Thoracic aorta (tissue), 2 donors: ENCODE measurements at places on chromosomes 2 and 18.

- DNase-seq = no peak
These were observed 200.1 kb downstream of the MGAT5 start for GRCh38 chr2:134453973-134454372.

DNA sequence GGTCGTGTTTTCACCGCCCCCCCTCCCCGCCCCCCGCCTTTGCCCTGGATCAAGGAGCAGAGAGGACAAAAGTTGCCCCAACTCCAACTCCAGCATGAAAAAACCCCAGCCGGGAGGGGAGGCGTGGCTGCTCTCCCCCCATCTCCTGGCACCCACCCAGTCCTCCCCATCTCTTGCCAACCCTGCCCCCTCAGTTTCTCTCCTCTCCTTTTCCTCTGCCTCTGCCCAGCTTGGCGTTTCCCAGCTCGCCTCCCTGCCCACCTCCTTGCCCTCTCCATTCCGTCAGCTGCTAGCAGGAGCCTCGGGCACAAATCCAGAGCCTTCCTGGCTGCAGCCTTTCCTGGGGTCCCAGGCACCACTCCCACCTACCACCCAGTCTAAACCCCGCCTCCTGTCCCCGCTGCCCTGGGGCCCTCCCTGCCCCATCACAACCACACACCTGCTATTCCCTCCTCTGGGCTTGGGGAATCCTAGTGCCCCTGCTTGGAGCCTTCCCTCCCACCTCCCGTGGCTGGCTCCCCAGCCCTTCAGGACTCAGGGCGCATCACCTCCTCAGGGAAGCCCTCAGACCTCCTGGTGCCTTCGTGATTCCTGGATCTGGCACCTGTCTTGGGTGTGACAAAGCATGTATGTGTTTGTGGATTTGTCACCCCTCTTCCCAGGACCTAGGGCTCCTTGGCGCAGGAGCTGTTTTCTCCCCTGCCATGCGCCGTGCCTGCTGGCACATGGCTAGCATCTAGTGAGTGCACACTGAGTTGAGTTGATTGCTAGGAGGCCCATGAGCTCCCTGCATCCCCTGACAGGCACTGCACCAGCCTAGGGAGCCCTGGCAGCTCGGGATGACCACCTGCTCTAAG lies 209.1 kb downstream of the TFCP2L1 start:
- no peak for DNase-seq

DNA sequence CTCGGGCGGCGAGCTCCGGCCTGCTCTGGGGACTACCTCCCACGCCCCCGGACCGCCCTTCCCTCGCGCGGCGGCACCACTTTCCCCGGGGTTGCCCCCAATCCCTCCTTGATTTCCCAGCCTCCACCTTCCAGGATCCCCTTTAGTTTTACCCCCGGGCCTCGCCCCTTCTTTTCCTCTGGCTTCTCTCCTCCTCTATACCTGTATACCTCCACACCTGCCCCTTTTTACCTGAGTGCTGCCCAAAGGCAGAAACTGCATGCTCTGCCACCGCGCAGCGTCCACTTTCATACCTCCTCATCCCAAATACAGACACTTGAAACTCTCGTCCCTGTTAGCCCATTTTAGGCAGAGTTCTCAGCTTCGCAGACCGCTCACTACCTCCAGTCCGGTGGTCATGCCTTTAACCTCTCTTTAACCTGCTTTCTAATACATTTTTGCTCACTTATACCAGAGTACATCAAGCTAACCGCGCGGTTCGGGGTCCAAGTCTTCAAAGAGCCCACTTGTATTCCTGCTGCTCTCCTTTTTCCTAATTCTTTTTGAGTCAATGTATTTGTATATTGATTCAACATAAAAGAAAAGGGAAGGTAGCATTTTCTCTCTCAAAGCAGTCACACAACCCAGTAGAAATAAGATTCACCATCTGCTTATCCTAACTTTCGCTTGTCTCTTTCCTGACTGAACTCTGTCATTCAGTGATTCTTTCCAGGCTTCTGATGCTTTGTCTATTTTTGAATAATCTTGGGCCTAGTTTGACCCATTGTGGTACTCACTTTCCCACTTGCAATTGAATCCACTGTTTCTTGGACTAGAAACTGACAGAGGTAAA lies 901 bp downstream of the SPOPL start:
- DNase-seq = no peak

DNA sequence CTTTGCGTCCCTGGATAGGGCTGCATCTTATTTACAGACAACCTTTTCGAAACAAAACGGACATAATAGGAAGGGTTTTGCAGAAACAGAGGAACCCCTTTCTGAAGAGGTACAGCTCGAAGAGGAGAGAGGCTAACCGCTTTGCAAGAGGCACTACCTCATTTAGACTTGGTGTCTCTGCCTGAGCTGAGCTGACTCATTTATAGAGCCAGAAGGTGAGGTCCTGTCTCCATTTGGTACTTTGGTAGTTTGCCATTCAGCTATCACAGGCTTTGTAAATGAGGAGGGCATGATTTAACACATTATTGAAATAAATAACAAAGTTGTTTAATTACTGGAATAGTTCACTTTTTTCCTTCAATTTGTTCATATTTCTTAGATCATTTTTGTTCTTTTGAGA lies 2.2 kb upstream of the NXPH2 start:
- no peak for DNase-seq

DNA sequence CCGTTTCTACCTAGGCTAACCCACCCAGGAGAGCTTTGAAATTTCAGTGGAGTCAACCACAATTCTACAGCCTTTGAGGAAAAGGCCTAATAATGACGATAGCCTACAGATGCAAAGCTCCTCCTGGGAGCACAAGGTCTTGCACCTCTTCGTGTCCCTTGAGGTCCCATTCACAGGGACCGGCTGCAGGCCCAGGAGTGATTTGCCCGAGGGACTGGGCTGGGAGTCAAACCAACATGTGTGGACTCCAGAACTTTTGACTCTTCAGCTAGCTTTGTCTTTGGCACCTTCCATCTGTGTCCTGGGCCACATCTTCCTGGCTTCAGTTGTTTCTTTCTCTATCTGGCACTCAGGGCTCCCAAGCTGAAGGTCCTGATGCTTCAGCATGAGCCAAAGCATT lies 76.5 kb downstream of the SMAD7 start:
- DNase-seq = no peak

DNA sequence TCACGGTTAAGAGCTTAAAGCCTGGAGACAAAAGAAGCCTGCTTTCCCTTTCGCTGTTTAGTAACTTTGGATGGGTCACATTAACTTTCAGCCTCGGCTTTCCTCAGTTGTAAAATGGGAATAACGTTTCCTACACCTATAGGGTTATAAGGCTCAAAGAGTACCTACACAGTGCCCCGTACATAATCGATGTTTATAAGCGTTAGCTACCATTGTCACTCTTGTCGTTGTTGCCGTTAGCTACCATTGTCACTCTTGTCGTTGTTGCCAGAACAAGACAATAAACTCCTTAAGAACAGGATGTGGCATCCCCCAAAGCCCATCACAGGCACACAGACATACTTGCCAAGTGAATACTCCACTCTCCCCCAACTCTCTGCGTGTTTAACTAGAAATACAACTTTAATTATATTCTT lies 901 bp upstream of the MFSD6 start:
- DNase-seq = no peak

GRCh38 chr18:73739098-73739497 lies 408.5 kb downstream of the FBXO15 start:
- DNase-seq = no peak

DNA sequence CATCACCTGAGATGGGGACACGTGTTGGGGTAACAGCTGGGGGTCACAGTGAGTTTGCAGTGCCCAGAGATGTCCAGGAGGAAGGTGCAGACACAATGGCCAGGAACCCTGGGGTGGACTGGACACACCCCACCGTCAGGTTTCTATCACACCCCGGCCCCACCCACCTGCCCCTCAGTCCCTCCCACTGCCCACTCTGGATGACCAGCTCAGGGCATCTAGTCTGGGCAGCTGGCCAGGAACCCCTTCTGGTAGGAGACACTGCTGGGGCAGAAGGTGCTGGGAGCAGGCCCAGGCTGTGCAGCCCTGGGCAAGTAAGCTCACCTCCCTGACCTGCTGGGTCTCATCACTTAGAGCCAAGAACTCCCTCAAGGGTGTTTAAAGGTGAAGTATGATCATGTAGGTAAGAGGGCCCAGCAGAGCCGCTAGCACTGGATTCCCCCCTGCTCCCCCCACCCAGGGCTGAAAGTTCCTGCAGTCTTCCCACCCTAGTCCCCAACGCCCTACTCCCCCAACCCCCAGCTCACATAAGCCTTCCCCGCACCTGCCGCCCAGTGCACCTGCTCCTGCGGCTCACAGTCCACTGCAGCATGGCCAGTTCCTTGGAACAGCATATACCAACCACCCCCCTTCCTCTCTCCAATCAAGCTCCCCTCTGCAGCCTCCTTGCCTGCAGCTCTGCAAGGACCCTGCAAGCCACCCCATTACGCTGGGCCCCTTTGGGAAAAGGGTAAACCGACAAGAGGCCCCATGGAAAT lies 17.3 kb downstream of the BIN1 start:
- no peak for DNase-seq

- DNase-seq = no peak
These were observed 32.2 kb downstream of the DGKD start for GRCh38 chr2:233386382-233387041.

DNA sequence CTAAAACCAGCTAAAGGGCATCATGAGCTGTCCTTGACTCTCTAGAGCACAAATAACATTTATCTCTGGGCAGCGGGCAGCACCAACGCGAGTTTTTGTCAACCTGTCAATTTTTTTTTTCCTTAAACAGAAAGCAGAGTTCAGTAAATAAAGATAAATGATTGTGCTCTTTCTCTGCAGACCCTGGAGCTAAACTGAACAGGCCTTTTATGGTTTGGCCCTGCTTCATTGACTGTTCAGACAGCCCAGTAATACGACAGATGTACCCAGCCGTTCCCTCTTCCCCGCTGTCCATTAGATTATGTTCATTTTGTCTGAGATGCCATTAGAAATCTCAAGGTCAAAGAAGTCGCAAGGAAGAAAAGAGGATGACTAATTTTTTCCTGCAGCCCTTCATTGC lies 280.5 kb upstream of the PIK3C3 start:
- DNase-seq = no peak

- no peak for DNase-seq
These were observed 40.8 kb upstream of the MAPRE2 start for GRCh38 chr18:35000457-35000856.

DNA sequence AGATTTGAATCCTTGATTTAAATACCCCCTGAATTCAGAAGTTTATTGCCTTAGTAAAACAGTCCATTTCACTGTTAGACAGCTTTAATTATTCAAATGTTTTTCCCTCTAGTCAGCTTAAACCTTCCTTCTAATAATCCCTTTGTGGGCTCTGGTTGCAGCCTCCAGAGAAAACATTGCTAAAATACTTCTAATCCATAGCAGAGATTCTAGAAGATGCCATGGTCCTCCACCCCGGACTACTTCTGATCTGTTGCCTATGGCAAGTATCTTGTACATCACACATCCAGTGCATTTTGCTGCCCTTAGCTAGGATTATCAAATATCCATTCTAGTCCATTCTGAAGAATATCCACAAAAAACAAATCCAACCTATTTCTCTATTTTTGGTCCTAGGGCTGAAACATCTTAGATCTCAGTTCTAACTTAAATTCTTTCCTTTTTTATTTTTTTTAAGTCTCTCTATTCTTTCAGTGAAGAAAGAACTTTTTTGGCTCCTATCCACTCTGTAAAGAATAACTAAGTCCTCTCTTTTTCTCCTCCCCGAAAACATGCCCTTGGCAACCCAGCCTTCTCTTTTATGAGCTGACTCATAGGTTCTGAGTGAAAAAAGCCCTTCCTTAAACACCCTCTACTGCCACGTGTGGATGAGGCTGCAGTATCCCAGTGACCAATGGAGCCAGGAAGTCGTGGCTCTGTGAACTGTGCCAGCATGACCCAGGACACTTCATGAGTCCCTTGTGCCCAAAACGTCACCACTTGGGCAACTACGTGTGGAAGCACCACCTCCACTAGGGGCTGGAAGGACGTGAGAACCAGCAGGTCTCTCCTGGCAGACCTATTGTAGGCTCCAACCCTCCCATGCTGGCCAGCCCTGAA lies 349.8 kb downstream of the TNS1 start:
- DNase-seq = peak; percentile 85

DNA sequence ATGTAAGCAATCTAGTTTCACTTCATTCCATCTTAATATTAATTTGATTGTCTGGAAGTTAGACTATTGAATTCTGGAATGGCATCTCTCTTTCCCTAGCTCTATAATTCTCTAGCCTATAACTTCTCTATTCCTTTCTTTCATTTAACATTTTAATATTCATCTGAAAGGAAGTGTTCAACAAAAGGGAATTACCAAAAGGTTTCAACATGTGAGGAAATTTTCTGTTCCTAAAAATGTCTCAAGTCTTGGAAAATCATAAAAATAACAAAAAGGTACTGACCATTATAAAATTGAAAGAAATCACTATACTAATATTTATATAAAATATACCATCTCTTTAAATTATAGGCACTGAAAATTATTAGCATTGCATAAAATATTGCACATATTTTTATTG lies 228.7 kb downstream of the TXNL1 start:
- no peak for DNase-seq

- DNase-seq = no peak
These were observed 4.7 kb downstream of the SCYGR5 start for GRCh38 chr2:227671170-227671905.

GRCh38 chr2:100292022-100292580 lies 30.2 kb downstream of the LONRF2 start:
- DNase-seq = no peak

GRCh38 chr18:56109757-56110156 lies 521.8 kb upstream of the TCF4 start:
- no peak for DNase-seq

DNA sequence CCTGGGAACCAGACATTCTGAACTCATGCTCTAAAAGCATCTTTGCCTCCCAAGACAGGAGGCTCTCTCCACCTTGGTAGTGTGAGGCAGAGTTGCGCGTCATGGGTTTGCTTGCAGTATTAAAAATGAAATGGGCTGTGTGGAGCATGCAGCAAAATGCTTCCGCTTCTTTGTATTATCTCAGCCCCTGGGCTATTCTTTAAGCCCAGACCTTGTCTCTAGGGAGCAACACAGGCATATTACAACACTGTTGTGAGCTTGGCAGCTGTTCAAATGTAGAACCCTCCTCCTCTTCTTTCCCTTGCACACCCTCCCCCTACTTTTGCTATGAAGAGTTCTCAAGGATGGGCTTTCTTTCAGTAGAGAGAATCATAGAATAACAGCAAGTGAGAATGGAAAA lies 185.1 kb upstream of the LHCGR start:
- no peak for DNase-seq

DNA sequence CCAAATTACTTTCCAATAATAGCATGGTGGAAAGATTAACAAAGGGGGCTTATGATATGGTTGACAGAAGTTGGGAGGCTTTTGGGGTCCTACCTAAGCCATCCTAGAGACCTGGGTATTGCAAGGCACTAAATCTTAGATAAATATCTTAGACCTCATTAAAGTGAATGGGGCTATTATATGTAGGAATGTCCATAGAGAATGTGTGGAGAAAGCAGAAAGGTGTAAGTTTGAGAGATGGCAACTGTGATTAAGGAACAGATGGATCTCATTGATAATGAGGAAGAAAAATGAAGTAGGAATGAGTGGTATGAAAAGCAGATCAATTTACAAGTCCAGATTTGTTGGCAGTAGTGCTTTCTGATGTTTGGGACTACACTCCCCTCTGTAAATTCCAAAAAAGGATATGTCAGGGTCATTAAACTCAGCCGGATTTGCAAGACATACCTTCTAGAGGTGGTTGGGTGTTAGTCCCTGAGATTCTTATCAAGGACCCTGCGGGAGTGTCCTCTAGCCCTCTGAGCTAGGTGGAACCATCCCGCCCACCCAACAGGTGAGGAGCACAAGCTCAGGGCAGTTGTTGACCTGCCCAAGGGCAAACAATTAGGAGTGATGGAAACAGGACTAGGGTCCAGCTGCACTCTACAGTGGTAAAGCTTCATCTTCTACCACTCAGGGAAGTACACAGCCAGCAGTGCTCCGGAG lies 12.1 kb downstream of the TCF7L1 start:
- DNase-seq = no peak
